Activated T-helper 2 cell treated with anti-CD3 and anti-CD28 coated beads, Interferon-gamma antibody, Interleukin-2, Interleukin-4, amounts not matched to agents 10 μg/mL and 5 μg/mL and 100 μg/mL, durations not matched to agents 14 hours and 24 hours and 36 hours (primary cell): ENCODE measurements at places on chromosomes 11 and 22.

DNA sequence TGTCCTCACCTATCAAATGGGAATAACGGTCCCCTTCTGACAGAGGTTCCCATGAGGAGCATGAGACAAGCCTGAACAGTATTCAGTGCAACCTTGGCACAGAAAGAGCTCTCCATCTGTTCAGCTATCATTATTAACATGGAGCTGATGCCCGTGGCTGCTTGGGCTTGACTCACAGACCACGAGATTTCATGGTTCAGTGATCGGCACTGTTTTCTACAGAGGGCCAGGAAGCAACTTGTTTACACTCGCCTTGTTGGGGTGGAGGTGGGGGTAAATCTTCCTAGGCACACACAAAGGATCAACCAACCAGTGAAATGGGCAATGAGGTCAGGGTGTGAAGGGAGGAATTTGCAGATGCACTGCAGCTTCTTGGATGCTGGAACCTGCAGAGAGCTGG, 88.2 kb downstream of the CWC15 start:
- DNase-seq, result no peak

- DNase-seq, result no peak
Observed at GRCh38 chr11:44615913-44616791, 50.7 kb downstream of the CD82 start.

DNA sequence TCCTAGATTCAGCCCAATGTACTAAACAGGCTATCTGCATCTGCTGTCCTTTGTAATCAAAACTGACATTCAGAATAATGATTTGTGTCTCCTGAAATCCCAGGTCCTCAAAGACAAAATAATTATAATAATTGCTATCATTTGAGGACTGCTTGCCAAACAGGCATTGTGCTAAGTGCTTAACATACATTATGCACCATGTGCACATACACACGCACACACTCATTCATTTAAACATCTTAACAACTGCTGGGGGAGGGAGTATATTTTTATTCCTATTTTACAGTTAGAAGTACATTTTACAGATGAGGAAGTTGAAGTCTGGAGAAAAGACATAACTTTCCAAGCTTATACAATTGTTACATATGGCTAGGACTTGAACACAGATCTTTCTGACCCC, 308.0 kb upstream of the ZC3H12C start:
- DNase-seq, result no peak

- DNase-seq, result no peak
Observed at GRCh38 chr11:111344032-111344431, 35.0 kb downstream of the POU2AF1 start.

GRCh38 chr11:32231909-32232493, 141.1 kb downstream of the RCN1 start:
- no peak for DNase-seq
